ENCODE measurements at places on chromosomes 2 and 18. TPM values are rescaled to one million over a fixed set of nuclear protein-coding genes. Genes with fewer than 3 reads are reported as not detected.

DNA sequence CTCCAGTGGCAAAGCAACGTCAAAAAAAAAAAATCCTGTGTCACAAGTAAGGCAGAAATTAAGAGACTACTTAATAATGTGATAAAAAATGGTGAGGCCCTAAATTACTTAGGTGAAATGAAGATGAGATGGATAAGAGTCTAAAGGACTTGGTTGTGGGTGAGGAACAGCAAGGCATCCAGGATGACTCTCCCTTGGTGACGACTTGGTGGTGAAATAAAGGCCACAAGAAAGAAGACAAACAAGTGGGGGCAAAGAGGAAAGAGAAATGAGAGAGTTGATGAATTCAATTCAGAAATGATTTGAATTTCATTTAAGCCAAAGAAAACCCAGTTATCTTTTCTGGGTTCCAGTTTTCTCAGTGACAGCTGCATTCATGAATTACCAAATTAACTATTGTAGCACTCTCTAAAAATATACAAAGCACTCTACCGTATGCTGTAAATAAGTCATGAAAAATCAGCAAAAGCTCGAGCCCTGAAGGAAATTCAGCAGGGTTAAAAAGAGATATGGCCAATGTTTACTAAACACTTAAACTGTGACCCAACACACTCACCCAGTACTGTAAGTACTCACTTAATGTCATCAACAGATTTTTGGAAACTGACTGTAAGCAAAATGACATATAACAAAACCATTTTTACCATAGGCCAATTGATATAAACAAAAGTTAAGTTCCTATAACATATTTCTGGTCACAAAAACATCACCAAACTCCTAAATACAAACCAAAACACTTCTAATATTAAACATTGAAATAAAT lies 1.4 kb downstream of the METTL8 start:
- no peak for DNase-seq

- DNase-seq: no peak
Observed at GRCh38 chr18:32427084-32427900, 43.4 kb downstream of the GAREM1 start.

- DNase-seq: no peak
Observed at GRCh38 chr2:127669056-127669455, 6.3 kb downstream of the LIMS2 start.

DNA sequence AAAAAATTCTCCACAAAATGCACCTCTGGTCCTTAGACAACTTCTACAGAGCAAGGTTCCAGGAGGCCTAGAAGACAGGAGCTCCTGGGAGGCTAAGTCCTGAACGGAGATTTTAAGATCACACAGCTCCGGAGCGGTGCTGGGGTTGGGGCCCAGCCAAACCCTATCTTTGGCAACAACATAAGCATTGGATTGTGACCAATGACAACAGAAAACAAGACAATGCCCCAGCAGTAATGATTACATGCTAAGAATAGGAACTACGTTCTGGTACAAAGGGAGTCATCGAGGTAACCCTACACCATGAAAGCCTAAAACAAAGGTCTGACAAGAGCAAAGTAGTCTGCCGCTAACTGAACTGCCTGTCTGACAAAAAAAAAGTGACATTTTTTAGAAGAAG lies 171.2 kb downstream of the CMPK2 start:
- DNase-seq: no peak

DNA sequence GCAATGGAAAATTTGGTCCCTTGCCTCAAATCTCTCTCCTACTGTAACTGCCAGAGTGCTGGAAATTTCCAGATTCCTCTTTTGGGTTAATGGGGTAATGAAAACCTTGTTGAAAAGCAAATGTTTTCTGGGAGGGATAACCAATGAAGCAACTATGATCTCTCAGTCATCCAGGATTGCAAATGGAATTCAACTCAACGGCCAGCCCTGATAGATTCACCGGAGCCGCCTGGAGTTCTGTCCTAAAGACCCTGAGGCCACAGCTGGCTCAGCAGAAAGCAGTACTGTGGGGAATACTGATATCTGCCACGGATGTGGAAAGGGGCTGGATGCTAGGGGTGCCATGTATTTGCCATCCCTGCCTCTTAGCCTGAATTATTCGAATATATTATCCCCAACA lies 167.8 kb downstream of the NRP2 start:
- DNase-seq: no peak

DNA sequence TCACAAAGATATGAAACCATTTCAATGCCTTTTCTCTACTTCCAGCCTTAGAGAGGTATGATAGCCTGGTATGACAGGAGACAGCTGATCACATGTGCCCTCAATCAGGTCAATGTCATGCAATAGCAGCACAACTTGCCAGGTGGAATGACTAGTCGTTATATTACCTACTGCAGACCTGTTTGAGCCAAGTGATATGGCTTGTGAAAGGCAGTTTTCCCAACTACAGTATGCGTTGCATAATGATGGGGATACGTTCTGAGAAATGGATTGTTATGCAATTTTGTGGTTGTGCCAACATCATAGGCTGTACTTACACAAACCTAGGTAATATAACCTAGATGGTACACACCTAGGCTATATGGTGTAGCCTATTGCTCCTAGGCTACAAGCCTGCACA lies 262.8 kb downstream of the ICOS start:
- DNase-seq: no peak

DNA sequence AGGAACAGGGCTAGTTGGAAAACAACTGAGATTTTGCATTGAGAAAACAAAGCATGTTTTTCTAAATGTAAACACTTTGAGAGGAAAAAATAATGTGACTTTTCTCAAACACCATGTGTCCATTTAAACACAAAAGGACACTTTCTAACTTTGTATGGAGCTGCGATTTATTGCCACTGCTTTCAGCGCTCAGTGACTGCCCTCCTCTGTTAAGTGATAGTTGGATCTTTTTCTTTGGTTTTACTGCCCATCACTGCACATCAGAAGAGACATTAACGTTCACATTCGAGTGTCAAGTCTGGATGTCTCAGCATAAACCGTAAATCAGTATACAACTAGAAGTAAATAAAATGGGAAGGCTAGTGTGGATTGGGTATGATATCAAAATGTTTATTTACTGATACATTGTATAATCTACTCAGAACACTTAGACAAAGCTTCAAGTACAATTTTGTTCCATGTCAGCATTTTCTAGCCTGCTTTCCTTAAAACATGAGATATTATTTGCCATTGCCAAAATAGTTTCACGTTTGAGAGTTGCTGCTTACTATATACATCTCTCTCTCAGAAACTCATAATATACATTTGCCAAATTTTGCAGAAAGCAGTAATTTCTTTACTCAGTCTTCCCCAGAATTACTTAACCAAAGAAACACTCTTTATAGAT lies 237.6 kb downstream of the IKZF2 start:
- no peak for DNase-seq

DNA sequence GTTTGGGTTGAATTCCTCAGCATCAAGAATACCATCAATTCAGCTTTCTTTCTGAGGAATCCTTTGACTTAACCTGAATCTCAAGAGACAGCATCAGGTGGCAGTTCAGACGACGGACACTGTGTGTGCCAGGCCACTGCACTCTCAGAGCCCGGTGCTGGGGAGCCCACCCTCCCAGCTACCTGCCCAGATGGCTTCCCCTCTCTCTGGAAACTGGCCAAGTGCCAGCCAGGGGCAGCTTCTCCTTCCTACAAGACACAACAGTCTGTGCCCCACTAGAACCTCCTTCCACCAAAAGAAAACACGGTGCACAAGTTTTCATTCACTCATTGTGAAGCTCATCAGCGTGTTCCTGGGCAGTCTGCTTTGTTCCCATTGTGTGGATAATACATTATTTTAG lies 28.5 kb downstream of the MAL start:
- DNase-seq: peak; percentile 43

GRCh38 chr2:236744281-236744705 lies 174.7 kb downstream of the ACKR3 start:
- DNase-seq: no peak

DNA sequence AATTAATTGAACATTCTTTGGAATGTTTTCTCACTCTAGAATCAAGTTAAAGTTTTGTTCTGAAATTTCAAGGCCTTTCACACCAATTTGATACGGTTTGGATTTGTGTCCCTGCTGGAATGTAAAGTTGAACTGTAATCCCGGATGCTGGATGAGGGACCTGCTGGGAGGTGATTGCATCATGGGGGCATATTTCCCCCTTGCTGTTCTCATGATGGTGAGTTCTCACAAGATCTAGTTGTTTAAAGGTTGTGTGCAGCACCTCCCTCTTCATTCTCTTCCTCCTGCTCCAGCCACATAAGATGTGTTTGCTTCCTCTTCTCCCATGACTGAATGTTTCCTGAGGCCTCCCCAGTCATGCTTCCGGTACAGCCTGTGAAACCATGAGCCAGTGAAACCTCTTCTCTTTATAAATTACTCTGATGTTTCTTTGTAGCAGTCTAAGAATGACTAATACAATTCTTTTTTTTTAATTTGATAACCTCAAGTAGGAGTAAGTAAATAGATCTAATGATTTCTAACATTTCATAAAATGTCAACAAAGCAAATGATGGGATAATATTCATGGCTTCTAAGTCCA lies 144.2 kb upstream of the CDH7 start:
- no peak for DNase-seq

GRCh38 chr2:97765933-97766332 lies 52.6 kb downstream of the ZAP70 start:
- no peak for DNase-seq

GRCh38 chr2:161104054-161104553 lies 56.1 kb upstream of the TANK start:
- no peak for DNase-seq

- no peak for DNase-seq
Observed at GRCh38 chr18:68262690-68263294, 452.1 kb downstream of the TMX3 start.

GRCh38 chr2:18136881-18137475 lies 258.5 kb downstream of the KCNS3 start:
- no peak for DNase-seq

DNA sequence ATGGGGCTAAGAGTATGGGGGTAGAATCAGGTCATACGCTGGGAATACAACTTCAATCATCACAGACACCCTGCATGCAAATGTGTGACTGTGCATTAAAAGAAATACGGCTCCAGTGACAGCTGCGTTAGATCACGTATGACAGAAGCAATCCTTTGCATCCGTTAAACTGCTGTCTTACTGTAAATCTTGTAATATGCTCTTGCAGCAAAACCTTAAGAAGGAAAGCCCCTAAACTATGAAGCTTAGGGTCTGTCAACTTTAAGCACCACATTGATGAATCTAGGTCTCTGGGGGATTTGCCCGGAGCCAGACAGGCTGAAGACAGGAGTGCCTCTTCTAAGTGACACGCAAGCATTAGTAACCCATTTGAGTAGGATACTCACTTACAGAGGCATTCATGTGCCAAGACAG lies 84.7 kb upstream of the EML6 start:
- no peak for DNase-seq

GRCh38 chr18:24019641-24020331 lies 5.2 kb downstream of the TTC39C start:
- no peak for DNase-seq

DNA sequence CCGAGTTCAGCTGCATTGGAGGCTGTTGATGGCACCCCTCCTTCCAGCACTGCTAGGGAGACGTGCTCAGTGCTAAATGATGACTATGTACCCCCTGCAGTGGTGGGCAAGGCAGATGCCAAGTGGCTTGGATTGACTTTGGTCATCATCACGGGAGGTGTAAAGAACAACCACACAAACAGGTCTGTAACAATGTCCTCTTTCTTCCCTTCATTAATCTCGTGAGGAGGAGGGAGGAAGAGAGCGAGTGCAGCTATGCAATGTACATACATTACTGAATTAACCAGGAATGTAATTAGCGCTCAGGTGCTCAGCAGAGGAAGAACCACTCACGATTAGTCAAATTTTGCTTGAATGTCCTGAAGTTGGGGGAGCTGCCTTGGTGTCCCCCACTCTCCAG lies 173.9 kb upstream of the SKOR2 start:
- DNase-seq: no peak

- peak; percentile 18 for DNase-seq
Observed at GRCh38 chr2:231928901-231929725, 2.9 kb upstream of the NPPC start.

DNA sequence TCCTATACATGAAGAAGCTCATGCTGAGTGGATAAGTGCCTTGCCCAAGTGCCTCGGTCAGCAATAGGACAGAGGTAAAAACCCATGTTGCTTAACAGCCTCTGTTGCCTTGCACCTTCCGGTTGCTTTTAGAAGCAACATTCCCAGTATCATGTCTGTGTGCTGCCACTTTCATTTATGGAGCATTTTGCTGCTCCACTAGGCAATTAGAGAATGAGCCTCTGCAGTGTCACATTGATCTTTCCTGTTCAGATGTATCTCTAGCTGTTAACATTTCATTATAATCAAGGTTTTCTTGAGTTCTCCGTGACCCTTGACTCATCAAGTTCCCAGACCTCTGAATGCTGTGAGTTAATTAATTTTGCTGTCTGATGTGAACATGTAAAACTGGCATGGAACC lies 134.5 kb upstream of the EPB41L3 start:
- no peak for DNase-seq

The OR6B2 gene
- total RNA-seq: not detected

The RAMP1 gene
- 476 TPM for total RNA-seq

The SERPINB10 gene
- not detected for total RNA-seq

The OXER1 gene
- 0.83 TPM for total RNA-seq

The DSEL gene
- 14.3 TPM for total RNA-seq
